ENCODE measurements at places on chromosomes 7 and 10.

GRCh38 chr7:90958647-90959046 lies 305.6 kb upstream of the FZD1 start:
- peak; percentile 89 for DNase-seq

DNA sequence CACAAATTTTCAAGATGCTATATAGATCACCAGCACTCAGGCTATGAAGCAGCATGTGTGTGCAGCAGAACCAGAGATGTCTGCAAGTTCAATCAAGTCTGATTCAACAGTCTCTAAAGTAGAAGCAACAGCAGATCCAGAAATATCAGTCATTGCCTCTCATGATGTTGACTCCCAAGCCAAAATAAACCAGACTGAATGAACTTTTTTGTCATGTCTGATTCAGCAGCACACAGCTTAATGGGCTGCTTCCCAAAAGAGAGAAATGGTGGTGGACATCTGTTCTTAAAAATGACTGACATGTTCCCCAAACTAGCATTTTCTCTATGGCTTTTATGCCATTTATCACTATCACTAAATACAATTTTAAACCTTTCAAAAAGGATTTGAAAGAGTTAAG lies 53.8 kb downstream of the TMEM26 start:
- peak; percentile 89 for DNase-seq

- DNase-seq: peak; percentile 44
These were observed 85.3 kb downstream of the HECTD2 start for GRCh38 chr10:91495402-91495801.

DNA sequence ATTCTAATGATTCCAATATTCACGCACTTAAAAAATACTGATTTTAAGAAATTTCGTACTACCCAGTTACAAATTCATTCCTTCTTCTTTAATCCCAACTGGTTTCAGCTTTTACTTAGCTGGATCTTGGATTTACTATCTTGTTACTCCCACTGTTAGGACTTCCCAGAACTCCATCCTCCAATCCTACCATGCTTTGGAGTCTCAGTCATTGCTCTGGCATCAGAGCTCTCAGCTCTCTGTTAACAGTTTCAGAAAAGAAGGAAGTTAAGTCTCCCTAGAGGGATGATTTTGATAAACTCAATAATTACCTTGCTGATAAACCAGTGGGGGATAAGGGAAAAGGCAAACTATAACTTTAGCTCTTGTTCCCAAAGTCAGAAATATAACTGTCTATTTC lies 9.5 kb downstream of the PPA1 start:
- no peak for DNase-seq

- DNase-seq: no peak
These were observed 927.3 kb upstream of the ZNF722 start for GRCh38 chr7:63071396-63071795.

- DNase-seq: peak; percentile 63
These were observed 305.1 kb upstream of the CSTF2T start for GRCh38 chr10:52004342-52004949.

DNA sequence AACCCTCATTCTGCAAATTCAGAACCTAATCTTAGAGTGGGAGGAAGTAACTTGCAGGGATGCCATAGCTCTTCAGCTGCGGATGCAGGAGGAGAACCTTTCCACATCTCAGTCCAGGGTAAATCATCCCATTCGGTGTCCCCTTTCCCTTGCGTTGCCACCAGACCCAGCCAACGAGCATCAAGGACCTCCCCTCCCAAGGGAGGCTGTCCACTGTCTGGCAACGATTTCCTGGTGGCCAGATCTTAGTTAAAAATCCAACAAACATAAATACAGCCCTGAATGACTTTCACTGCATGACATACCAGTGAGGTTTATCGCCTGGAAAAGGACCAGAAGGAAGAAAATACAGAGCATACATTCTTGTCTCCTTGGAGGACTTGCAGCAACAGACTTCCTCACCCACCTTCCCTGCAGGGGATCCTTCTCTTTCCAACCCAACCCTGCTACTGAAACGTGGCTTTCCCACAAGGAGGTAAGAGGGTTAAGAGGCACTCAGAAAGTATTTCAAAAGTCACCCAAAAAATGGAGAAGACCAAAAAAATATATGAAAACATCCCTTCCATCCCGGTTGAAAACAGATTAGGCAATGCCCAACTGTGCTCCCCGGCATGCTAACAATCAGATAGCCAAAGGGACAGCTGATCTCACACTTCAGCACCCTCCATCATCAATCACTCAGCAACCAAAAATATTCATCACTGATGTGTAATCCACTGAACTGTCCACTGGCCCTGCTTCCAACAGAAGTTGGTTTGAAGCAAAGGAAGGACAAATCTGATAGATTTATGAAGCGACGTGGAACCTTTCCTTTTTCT lies 206.6 kb downstream of the TNS3 start:
- DNase-seq: peak; percentile 92

GRCh38 chr7:108008240-108008639 lies 5.3 kb upstream of the LAMB1 start:
- DNase-seq: no peak

GRCh38 chr10:45627412-45628048 lies 45.0 kb downstream of the ZFAND4 start:
- no peak for DNase-seq
